ENCODE measurements at places on chromosomes 11 and 22. TPM values are rescaled to one million over a fixed set of nuclear protein-coding genes. Genes with fewer than 3 reads are reported as not detected.

GRCh38 chr11:75277991-75278790, 37.6 kb downstream of the TPBGL start:
- no peak for DNase-seq

GRCh38 chr22:43642319-43643206, 169.5 kb downstream of the EFCAB6 start:
- DNase-seq = no peak

DNA sequence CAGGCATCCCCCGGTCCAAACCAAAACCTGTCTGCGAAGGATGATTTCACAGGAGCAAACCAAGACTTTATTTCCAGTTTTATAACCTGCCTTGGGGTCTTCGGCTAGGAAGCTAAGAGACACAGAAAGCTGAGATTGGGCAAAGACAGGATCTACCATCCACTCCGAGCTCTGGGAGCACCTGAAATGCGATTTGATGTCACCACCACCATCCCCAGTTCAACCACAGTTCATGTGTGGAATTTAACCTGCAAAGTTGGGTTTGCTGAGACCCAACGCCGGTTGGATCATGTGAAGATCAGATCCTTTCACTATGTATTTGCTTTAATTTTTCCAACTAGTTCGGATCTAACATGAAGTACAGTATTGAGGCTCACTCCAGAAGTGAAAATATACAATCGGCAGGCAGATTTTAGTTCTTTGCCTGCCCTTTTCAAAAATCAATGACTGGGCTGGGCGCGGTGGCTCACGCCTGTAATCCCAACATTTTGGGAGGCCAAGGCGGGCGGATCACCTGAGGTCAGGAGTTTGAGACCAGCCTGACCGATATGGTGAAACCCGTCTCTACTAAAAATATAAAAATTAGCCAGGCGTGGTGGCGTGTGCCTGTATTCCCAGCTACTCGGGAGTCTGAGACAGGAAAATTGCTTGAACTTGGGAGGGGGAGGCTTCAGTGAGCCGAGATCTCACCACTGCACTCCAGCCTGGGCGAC, 1.4 kb upstream of the C11orf24 start:
- no peak for DNase-seq

KDM4E gene
- not detected for polyA plus RNA-seq

Measured in psoas muscle (tissue), 8 donors.